Cerebellum (tissue), 4 donors: ENCODE measurements at places on chromosomes 4 and X.

DNA sequence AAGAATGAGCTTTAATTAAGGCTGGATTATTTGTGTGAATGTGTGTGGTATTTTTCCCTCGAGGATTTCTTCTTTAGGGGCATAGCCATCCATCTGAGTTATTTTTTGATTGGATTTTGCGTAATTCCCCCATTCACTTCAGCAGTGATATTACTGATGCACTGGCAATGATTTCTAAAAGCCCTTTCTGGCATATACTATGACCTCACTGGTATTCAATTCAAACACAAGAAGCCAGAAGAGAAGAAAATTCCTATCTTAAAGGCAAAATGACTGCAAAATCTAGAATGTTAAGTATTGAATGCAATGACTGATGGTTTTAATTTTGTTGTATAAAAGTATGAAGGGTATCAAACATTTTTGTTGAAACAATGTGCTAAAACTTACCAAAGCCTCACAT lies 71.1 kb upstream of the DDIT4L start:
- DNase-seq: no peak

DNA sequence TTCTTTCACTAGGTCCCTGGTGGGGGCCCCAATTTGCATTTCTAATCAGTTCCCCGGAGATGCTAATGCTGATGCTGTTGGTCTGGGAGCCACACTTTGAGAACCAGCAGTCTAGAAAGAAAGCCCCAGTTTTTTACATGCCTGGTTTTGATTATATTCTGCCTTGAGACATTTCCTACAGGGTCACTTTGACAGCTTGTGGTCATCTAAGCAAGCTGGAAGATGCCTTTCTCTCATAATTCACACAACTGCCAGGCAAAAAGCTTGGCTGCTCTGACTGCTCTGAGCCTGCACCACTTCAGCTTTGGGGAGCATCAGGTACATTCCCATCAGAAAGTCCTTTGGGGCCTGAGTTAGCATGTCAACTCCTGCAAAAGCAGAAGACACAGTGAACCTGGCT lies 5.9 kb upstream of the PLAC1 start:
- DNase-seq: no peak

DNA sequence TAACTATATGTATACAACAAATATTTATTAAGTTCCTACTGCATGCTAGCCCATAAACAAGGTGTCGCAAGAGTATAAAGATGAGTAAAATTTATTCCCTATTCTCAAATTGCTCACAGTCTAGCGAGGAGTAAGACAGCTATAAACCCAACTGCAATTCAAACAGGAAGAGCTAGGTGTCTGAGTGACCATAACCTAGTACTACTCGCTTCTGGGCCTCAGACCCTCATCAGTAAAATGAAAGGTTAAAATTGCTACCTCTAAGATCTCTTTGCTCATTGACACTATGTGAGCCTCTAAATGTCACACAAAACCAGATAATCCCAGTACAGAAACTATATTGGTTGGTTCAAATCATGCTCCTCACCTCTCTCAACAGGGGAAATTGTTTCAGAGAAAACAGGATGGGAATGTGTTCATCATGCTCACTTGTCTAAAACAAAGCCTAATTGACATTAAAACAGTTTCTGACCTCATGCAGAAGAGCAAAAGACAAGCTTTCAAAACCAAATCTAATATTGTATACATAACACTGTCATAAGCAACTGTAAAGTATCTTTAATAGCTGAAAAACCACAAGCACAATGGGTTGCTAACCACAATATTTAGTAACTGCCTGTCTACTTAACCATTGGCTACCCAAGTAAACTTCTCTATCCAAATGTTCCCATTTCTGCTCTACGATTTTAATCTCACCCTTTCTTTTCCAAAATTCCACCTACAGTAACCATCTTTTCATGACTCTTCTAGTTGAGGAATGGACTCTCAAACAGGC lies 264.6 kb upstream of the FMR1 start:
- DNase-seq: no peak

DNA sequence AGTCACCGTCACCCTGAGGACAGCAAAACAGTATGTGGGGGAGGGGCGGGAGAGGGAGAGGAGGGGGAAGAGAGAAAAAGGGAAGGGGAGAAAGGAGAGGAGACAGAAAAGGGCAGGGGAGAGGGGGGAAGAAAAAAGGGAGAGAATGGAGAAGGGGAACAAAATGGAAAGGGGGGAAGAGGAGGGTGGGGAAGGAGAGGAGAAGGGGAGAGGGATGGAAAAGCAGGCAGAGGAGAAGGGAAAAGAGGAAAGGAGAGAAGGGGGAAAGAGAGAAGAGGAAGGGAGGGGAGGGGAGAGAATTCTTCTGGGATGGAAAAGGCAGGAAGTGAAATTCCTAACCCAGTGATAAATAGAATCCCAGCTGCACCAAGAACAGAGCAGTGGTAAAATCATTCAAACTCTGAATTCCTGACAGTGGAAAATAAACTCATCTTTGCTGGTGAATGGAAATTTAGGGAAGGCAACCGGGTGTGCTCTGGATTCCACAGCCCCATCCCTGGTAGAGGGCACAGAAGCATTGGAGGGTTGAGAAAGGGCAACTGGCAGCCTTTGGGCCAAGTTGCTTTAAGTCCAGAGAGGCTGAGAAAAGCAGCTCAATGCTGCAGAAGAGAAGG lies 244.2 kb downstream of the BCOR start:
- DNase-seq: no peak
